ENCODE measurements at places on chromosomes 11 and 22.

DNA sequence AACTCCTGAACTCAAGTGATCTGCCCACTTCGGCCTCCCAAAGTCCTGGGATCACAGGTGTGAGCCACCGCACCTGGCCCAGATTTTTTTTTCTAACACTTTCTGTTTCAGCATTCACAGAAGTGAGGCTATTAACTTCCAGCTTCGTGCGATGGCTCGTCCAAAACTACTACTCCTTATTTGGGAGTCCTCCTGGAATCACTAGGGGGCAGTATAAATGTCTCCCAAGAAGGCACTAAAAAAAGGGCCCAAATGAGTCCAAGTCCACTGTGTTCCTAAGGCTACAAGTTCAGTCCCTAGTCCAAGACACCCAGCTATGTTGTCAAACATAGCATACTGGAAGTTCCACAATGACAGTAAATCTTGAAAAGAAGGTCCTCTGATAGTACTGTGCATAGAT lies 63.2 kb upstream of the BIRC3 start:
- no peak for DNase-seq

DNA sequence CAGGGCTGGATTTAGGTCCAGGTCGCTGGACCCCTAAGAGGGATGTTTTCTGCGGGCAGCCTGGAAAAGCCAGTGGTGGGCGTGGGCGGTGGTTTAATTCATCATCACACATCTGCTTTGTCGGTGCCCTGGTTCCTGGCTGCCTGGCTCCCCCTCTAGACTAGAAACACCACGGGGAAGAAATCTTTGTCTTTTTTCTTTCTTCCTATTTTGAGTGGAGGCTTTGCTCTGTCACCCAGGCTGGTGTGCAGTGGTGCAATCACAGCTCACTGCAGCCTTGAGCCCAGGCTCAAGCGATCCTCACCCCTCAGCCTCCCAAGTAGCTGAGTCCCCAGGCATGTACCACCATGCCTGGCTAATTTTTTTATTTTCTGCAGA lies 86.6 kb upstream of the LINC01488 start:
- no peak for DNase-seq

DNA sequence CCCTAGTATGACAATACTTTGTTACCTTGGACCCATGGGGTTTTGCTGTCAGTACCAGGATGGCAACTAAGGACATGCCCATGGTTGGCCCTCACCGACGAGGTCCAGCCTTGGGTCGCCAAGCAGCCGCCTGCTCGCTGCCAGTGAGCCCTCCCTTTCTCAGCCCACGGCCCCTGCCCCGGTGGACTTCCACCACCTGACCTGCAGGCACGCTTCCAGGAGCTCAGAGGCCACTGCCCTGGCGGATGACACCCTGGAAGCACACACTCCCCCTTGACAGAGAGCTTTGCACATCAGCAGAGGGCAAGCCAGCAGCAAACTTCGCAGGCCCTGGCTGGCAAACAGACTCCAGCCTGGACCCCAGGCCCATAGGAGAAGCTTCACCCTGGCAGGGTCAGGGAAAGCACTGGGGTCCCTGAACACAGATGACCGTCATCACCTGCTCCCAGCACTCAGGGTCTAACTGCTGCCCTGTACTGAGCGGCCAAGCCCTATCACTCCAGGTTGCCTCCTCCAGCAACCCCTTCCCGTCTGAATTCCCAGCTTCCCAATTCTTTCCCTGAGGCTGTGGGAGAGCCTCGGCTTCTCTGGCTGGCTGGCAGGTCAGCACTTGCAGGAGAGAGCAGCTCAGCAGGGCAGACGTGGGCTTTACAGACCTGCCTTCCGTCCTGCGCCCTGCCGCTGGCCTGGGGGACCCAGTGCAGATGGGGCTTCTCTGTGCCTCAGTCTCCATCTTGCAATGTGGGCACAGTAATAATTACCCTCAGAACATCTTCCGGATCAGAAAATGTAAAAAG lies 2.7 kb upstream of the PPARA start:
- no peak for DNase-seq

DNA sequence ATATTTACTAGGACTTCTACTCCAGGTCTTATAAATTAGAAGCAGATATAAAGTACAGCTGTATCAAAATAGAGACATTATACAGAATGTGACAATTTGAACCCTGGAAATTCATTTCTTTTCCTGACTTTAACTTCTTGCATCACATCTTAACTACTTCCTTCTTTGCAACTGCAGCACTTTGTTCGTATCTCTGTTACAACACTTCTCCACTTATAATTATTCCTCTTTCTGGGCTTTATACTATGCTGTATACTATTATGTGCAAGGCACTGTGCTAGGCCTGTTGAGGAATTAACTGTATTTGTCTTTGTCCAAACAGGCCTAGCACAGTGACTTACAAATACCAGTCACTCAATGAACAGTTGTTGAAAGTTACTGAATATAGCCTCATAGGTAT lies 1.8 kb upstream of the SLC36A4 start:
- no peak for DNase-seq

All from neuronal stem cell (in vitro differentiated cells).